ENCODE measurements at places on chromosomes 3 and 15.

GRCh38 chr15:63236272-63236671, 41.1 kb upstream of the APH1B start:
- DNase-seq = no peak

GRCh38 chr3:161203485-161204098, 17.5 kb upstream of the NMD3 start:
- DNase-seq = no peak

- no peak for DNase-seq
These were observed 32.9 kb upstream of the ETV5 start for GRCh38 chr3:186141790-186142189.

DNA sequence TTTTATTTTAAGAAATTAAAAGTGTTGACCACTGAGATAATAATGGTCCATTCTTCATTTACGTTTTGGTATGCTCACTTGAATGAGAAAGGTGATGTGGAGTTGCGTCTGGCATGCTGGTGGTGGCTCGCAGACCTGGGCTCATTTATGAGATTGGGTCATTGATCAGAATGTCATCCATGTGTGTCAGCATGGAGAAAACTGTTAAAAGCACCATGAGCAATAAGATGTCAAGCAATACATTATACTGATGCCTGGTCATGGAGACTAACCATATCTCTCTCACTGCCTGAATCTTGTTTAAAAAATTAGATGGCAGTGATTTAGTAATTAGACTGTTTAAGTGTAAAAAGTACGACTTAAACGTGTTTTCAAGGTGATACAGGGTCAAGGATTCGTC, 503.4 kb upstream of the SEMA6D start:
- DNase-seq = no peak
